ENCODE measurements at places on chromosomes 5 and 9.

DNA sequence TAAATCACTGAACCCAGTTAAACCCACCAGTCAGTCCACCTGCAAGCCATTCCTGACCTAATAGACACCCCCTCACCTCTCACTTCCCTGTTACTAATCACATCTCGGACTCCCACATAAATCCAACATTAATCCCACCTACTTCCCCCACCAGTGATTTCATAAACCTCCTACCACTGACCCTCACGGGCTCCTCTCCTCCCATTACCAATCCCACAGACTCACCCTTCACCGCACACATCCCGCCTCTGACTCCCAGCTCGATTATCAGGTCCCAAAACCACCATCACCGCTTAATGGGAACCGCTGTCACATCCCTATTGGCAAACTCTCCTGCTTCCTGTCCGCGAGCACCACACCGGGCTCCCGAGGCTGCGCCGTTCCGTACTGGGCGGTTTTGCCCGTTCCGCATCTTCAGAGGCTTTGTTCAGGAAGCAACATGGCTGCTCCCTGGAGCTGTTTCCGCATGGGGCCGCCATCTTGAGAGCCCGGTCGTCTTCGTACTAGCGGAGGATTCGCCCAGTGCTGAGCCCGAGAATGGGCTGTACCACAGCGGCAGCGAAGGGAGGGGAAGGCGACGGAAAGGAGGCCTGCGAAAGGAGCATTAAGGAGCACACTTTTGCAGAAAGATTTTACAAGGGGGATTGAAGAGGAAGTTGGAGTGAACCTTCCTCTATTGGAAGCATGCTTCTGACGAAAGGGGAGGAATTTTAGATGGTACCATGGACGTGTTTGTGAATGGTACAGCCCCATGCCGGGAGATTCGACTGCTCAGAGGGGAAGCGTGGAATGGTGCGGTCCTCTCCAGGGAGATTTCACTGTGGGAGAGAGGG, at the start of gene ZNF300:
Gene ZNF300 (minus strand): TSS at position 502 of the 833 bp plus-strand sequence. CDS start 1,825 bp downstream, outside the sequence.
- H3K4me1 ChIP-seq, result no peaks in the 10 kb centered on the region
- peak within 1 kb of the TSS; percentile 43 for H3K4me3 ChIP-seq
- peak within 1 kb of the TSS; percentile 99 for H3K27ac ChIP-seq
- no peaks in the 10 kb centered on the region for H3K27me3 ChIP-seq
- no peaks in the 10 kb centered on the region for H3K36me3 ChIP-seq
- peak; percentile 93 for DNase-seq

DNA sequence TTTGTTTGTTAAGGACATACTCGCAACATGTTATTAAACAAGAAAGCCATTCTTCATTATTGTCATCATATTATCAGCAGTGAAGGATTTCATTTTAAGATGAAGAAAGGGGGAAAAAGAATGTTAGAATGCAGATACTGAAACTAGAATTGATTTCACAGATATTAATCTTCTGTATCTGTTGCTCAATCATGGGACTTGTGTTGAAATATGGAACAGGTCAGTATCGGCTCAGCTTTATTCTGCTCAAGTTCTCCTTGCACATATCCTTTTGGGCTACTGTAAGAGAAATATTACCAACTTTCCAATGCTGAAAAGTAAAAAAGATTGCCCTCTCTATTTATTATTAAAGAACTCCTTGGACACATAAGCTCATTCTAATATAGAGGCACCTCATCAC, 13.8 kb upstream of the ANXA1 start:
- H3K36me3 ChIP-seq, result no peaks in the 10 kb centered on the region
- H3K4me1 ChIP-seq, result peaks cover under 1% of the 10 kb centered on the region
- no peak for DNase-seq
- no peak overlapping the region for H3K4me3 ChIP-seq
- no peak overlapping the region for H3K27ac ChIP-seq

DNA sequence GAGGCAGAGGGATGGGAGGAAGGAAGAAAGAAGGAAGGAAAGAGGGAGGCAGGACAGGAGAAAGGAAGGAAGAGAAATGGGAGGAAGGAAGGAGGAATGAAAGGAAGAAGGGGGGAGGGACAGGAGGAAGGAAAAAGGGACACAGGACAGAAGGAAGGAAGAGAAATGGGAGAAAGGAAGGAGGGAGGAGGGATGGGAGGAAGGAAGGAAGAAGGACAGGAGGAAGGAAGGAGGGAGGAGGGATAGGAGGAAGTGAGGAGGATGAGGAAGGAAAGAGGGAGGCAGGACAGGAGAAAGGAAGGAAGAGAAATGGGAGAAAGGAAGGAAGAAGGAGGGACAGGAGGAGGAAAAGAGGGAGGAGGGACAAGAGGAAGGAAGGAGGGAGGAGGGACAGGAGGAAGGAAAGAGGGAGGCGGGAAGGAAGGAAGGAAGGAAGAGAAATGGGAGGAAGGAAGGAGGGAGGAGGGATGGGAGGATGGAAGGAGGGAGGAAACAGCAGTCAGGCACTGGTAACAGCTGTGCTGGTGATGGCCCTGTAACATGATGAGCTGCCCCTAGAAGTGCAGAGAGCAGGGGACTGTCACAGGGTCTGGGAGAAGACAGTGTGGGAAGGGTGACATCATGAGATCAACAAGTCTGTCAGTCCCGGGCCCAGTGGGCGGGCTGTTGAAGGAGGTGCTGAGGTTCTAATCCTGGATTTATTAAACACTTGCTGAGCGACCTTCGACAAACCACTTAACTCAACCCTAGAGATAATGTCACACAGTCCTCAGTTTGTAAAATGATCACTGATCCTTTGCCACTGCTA, 10.7 kb upstream of the IRX1 start:
- no peak overlapping the region for H3K27ac ChIP-seq
- H3K4me1 ChIP-seq, result peaks cover 5% of the 10 kb centered on the region
- no peak overlapping the region for H3K4me3 ChIP-seq
- H3K36me3 ChIP-seq, result no peaks in the 10 kb centered on the region
- peak; percentile 32 for DNase-seq
- peaks cover 91% of the 10 kb centered on the region for H3K27me3 ChIP-seq

DNA sequence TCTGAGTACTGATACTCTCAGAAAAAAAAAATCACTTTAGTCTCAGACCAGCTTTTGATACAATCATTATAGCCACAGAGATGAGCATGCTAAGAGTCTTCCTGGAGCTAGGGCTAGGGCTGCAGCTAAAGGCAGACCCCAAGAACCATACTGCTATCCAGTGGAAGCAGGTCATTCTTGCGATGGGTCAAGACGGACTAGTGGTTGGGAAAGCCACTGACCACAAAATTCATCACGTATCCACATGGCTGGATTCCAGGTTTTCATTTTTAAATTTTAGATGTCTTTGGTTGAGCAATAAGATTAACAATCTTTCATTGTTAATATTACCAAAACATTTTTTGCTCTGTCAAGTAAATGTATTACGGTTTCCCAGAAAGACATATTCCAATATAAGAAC, 598.1 kb downstream of the DNAH5 start:
- H3K27me3 ChIP-seq, result no peaks in the 10 kb centered on the region
- no peak overlapping the region for H3K27ac ChIP-seq
- no peak for DNase-seq
- H3K36me3 ChIP-seq, result no peaks in the 10 kb centered on the region

GRCh38 chr9:27383524-27383923, 86.6 kb upstream of the EQTN start:
- H3K27me3 ChIP-seq, result peaks cover 9% of the 10 kb centered on the region
- peaks cover 21% of the 10 kb centered on the region for H3K4me1 ChIP-seq
- H3K4me3 ChIP-seq, result no peak overlapping the region
- no peaks in the 10 kb centered on the region for H3K36me3 ChIP-seq
- no peak for DNase-seq

- H3K27ac ChIP-seq, result no peak overlapping the region
- peak; percentile 18 for DNase-seq
- no peaks in the 10 kb centered on the region for H3K4me1 ChIP-seq
- H3K27me3 ChIP-seq, result no peaks in the 10 kb centered on the region
- no peak overlapping the region for H3K4me3 ChIP-seq
These were observed 26.7 kb upstream of the TNC start for GRCh38 chr9:115144706-115145105.

- H3K36me3 ChIP-seq, result no peaks in the 10 kb centered on the region
- peaks cover 8% of the 10 kb centered on the region for H3K4me1 ChIP-seq
- H3K4me3 ChIP-seq, result no peak overlapping the region
- H3K27ac ChIP-seq, result no peak overlapping the region
- H3K27me3 ChIP-seq, result no peaks in the 10 kb centered on the region
These were observed 225.7 kb downstream of the FSTL4 start for GRCh38 chr5:133386662-133387061.

DNA sequence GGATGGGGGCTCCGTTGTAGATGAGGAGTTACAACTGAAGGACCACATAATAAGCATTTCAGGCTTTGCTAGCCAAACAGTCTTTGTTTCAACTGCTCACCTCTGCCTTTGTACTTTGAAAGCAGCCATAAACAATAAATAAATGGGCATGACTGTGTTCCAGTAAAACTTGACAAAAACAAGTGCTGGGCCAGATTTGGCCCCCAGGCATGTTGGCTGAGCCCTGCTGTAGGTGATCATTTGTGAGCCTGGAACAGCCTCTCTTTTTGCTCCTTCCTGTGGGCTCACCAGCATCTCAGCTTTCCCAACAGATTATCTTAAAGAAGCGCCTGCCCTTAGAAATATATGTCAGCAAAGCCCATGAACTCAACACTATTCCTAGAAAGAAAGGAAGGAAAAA, 149.4 kb downstream of the GOLPH3 start:
- no peaks in the 10 kb centered on the region for H3K27me3 ChIP-seq
- no peak overlapping the region for H3K27ac ChIP-seq
- H3K4me1 ChIP-seq, result peaks cover 4% of the 10 kb centered on the region
- H3K36me3 ChIP-seq, result no peaks in the 10 kb centered on the region

DNA sequence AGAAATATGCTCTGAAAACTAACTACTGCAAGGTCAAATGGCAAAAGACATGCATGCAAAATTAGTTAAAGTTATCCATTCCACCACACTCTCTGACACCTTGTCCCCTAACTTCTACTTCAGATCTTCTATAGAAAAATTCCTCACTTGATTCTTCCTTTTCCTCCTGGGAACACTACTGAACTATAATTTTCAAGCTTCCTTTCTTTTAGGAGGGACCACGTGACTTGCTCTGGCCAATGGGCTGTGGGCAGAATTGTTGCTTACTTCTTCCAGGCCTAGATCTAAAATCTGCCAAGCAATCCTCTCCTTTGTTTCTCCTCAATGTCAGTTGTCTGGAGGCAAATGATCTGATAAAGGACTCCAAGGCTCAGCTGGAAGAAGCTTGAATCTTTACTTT, 441.0 kb downstream of the CDK5RAP2 start:
- H3K27ac ChIP-seq, result no peak overlapping the region
- no peaks in the 10 kb centered on the region for H3K27me3 ChIP-seq
- H3K4me3 ChIP-seq, result no peak overlapping the region
- no peaks in the 10 kb centered on the region for H3K4me1 ChIP-seq
- H3K36me3 ChIP-seq, result no peaks in the 10 kb centered on the region

DNA sequence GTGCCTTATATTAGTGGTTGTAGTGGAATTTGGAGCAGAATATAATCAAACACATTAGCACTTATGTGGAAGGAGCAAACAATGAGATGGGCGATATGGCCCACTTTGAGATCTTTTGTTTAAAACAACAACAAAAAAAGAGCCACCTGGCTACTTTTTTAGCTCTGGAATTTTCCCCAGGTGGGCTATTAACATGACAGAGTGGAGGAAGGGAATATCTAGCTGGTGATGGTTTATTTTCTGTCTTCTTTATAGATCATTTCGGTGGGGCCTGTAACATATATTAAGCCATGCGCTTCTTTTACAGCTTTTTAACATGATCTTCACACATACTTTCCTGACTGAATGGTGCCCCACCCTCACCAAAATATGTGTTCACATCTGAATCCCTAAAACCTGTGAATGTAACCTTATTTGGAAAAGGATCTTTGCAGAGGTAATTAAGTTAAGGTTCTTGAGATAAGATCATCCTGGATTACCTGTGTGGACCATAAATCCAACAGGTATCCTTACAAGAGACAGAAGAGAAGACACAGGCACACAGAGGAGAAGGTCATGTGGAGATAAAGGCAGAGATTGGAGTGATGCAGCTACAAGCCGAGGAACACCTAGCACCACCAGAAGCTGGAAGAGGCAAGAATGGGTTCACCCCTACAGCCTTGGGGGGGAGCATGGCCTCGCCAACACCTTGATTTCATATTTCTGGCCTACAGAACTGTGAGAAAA, 16.6 kb upstream of the ENTREP1 start:
- peaks cover 30% of the 10 kb centered on the region for H3K4me1 ChIP-seq
- no peak for DNase-seq
- H3K36me3 ChIP-seq, result peaks cover 3% of the 10 kb centered on the region
- peak overlapping the region; percentile 0 for H3K4me3 ChIP-seq

DNA sequence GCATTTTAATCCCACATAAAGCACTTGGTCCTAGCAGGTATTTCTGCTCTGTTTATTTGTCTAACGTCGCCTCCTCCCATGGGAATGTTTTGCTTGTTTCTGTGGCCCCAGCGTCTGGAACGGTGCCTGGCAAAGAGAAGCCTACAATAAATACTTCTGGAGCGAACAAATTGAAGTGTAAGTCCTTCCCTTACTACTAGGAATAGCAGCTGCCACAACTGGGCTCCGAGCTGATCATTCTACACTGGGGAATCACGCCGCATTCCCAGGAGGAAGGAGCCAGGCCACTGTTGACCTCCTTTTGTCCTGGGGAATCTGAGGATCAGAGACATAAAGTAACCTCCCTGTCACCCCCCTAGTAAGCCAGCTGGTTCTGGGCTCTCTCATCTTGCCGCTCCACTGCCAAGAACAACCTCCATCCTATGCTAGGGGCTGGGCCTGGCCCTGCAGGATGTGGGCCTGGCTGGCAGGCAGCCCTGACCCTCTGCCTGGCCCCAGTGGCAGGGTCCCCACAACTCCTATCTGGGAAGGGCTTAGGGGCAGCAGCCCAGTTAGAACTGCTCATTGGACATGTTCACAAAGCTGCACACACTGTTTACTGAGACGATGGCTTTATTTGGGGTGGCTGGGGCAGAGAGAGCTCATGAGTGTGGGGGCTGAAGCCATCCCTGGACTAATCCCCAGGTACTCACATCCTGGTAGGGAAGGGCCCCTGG, 82.8 kb downstream of the GTF3C4 start:
- DNase-seq, result no peak
- H3K27me3 ChIP-seq, result peaks cover 6% of the 10 kb centered on the region
- H3K27ac ChIP-seq, result no peak overlapping the region
- peaks cover 7% of the 10 kb centered on the region for H3K4me1 ChIP-seq
- H3K36me3 ChIP-seq, result no peaks in the 10 kb centered on the region

DNA sequence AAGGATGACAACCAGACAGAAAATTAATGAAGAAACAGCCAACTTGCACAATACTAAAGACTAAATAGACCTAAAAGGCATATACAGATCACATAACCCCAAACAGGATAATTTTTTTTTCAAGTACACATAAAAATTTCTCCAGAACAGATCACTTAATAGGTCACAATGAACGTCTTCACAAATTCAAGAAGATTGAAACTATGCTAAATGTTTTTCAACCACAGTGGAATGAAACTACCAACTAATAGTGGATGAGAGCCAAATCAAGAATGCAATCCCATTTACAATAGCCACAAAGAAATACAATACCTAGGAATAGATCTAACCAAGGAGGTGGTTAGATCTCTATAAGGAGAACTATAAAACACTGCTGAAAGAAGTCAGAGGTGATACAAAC, 145.8 kb downstream of the TMEM232 start:
- no peaks in the 10 kb centered on the region for H3K36me3 ChIP-seq
- no peak overlapping the region for H3K27ac ChIP-seq
- H3K4me1 ChIP-seq, result no peaks in the 10 kb centered on the region
- no peaks in the 10 kb centered on the region for H3K27me3 ChIP-seq

Data from cardiac muscle cell (in vitro differentiated cells and primary cell).